Activated naive CD8-positive, alpha-beta T cell treated with anti-CD3 and anti-CD28 coated beads, Interleukin-2, amount 10 ng/mL, durations not matched to agents 7 days and 5 days (primary cell): ENCODE measurements at places on chromosomes 11 and 22.
A peak's percentile ranks its signal among the peaks of the same experiment; 100 is the strongest.

DNA sequence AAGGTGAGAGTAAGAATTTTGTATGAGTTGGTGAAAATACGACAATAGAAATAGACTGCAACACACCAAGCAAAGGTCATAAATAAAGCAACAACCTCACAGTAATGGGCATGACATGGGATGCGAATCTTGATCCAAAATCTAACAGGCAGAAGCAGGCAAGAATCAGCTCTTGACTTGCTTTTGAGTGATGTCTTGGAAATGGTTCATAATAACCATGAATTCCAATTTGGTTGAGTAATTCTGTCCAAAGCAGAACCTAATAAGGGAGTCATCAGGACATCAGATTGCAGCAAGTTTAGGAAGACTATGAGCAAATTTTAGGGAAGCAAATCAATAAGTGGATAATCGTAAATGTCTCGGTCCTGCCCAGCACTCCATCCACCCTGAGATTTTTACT is 224.0 kb upstream of the ISX start:
- no peaks in the 10 kb centered on the region for H3K36me3 ChIP-seq
- DNase-seq, result no peak
- H3K4me3 ChIP-seq, result no peak overlapping the region
- H3K27ac ChIP-seq, result no peak overlapping the region

- H3K36me3 ChIP-seq, result peaks cover 32% of the 10 kb centered on the region
- H3K4me3 ChIP-seq, result peak overlapping the region; percentile 68
- DNase-seq, result peak; percentile 79
- H3K27ac ChIP-seq, result peak overlapping the region; percentile 97
- no peaks in the 10 kb centered on the region for H3K27me3 ChIP-seq
Observed at GRCh38 chr11:114183044-114183511, 113.1 kb upstream of the NNMT start.

- H3K36me3 ChIP-seq, result no peaks in the 10 kb centered on the region
- H3K27me3 ChIP-seq, result peaks cover 13% of the 10 kb centered on the region
- no peak overlapping the region for H3K4me3 ChIP-seq
- no peak for DNase-seq
- peaks cover 3% of the 10 kb centered on the region for H3K4me1 ChIP-seq
Observed at GRCh38 chr11:70713988-70714665, 315.8 kb downstream of the CTTN start.

- no peaks in the 10 kb centered on the region for H3K27me3 ChIP-seq
- peak; percentile 84 for DNase-seq
- H3K4me3 ChIP-seq, result peak within 1 kb of the TSS; percentile 96
- H3K4me1 ChIP-seq, result peaks cover 15% of the 10 kb centered on the region
- peak within 1 kb of the TSS; percentile 85 for H3K27ac ChIP-seq
Observed at GRCh38 chr22:42270510-42271190, at the start of gene TCF20. Gene TCF20 (minus strand): TSS chr22:42270653. CDS start chr22:42215305, 55,348 bp downstream.

- no peak overlapping the region for H3K4me3 ChIP-seq
- H3K4me1 ChIP-seq, result no peaks in the 10 kb centered on the region
- no peaks in the 10 kb centered on the region for H3K36me3 ChIP-seq
- peaks cover 10% of the 10 kb centered on the region for H3K27me3 ChIP-seq
- no peak for DNase-seq
- no peak overlapping the region for H3K27ac ChIP-seq
Observed at GRCh38 chr11:129743112-129743815, 72.4 kb upstream of the TMEM45B start.

DNA sequence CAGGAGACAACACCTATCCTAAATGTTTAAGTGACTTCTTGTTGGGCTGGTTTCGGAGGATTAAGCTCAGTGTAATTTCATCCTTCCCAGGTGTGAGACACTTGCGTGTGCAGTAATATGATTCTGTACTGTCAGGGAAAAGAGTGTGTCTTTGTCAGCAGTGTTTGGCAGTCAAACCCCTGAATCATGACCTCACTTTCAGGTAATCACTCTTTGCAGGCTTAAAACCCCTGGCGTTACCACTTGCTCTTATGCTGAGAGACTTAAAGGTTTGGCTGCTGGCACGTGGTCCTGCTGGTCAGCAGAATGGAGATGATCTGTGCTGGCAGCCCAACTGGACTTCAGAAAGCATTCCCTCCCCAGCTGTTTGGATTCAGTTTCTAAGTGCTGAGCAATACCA is 56.1 kb downstream of the APIP start:
- no peak overlapping the region for H3K27ac ChIP-seq
- H3K27me3 ChIP-seq, result peaks cover 4% of the 10 kb centered on the region
- no peak for DNase-seq
- H3K4me1 ChIP-seq, result no peaks in the 10 kb centered on the region
- H3K36me3 ChIP-seq, result no peaks in the 10 kb centered on the region

- no peak overlapping the region for H3K4me3 ChIP-seq
- no peaks in the 10 kb centered on the region for H3K27me3 ChIP-seq
- H3K4me1 ChIP-seq, result peaks cover 2% of the 10 kb centered on the region
- H3K27ac ChIP-seq, result no peak overlapping the region
- no peaks in the 10 kb centered on the region for H3K36me3 ChIP-seq
Observed at GRCh38 chr11:87954476-87954875, 220.8 kb downstream of the RAB38 start.

- peaks cover 22% of the 10 kb centered on the region for H3K36me3 ChIP-seq
- peaks cover 6% of the 10 kb centered on the region for H3K4me1 ChIP-seq
- H3K27me3 ChIP-seq, result no peaks in the 10 kb centered on the region
- no peak for DNase-seq
Observed at GRCh38 chr22:30015846-30016245, 64.4 kb upstream of the HORMAD2 start.

- no peak for DNase-seq
- no peaks in the 10 kb centered on the region for H3K4me1 ChIP-seq
- H3K27me3 ChIP-seq, result no peaks in the 10 kb centered on the region
- H3K36me3 ChIP-seq, result no peaks in the 10 kb centered on the region
Observed at GRCh38 chr11:110896358-110896757, 184.1 kb upstream of the ARHGAP20 start.

DNA sequence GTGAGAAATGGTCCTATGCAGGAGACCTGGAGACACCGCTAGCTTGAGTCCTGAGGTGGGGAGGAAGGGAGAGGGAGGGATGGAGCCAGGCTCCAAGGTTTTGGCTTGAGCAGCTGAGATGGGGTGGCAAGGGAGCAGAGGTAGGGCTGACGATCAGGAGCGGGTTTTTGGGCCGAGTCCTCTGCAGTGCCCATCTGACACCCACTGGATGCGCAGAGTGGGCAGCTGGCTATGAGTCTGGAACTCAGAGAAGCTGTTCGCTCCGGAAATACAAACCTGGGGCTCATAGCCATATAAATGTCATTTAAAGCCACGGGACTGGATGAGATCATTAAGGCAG is 453 bp upstream of the MAFF start:
- peak overlapping the region; percentile 85 for H3K4me3 ChIP-seq
- DNase-seq, result no peak
- H3K4me1 ChIP-seq, result peaks cover 34% of the 10 kb centered on the region
- no peaks in the 10 kb centered on the region for H3K27me3 ChIP-seq
- H3K36me3 ChIP-seq, result peaks cover 2% of the 10 kb centered on the region
- H3K27ac ChIP-seq, result peak overlapping the region; percentile 98

DNA sequence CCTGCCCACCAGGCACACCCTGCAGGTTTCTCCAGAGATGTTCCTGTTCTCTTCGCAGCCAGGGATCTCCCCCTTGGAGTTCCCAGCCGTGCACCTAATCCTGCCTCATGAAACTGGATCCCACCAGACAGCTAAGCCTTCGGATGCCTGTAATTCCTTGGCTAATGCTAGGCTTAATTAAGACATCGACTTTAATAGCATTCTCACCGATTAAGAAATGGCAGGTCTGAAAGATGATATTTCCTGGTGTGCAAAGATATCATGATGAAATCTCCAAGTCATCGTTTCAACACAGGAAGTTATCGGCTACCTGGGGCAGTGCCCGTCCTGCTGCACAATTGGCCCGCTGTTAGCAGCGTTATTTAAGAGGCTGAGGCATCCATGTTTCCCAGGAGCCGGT is 41.5 kb upstream of the CCND1 start:
- H3K4me1 ChIP-seq, result no peaks in the 10 kb centered on the region
- no peak for DNase-seq
- no peaks in the 10 kb centered on the region for H3K36me3 ChIP-seq
- H3K4me3 ChIP-seq, result no peak overlapping the region
- no peak overlapping the region for H3K27ac ChIP-seq
- peaks cover 9% of the 10 kb centered on the region for H3K27me3 ChIP-seq
